ENCODE measurements at places on chromosomes 7 and 10.

GRCh38 chr10:89494575-89494974 is 40.8 kb downstream of the SLC16A12 start:
- DNase-seq, result no peak

- DNase-seq, result no peak
Measured at GRCh38 chr10:121559326-121560026, 38.8 kb downstream of the FGFR2 start.

GRCh38 chr10:80203835-80204676 is 1.3 kb downstream of the ANXA11 start:
- no peak for DNase-seq

DNA sequence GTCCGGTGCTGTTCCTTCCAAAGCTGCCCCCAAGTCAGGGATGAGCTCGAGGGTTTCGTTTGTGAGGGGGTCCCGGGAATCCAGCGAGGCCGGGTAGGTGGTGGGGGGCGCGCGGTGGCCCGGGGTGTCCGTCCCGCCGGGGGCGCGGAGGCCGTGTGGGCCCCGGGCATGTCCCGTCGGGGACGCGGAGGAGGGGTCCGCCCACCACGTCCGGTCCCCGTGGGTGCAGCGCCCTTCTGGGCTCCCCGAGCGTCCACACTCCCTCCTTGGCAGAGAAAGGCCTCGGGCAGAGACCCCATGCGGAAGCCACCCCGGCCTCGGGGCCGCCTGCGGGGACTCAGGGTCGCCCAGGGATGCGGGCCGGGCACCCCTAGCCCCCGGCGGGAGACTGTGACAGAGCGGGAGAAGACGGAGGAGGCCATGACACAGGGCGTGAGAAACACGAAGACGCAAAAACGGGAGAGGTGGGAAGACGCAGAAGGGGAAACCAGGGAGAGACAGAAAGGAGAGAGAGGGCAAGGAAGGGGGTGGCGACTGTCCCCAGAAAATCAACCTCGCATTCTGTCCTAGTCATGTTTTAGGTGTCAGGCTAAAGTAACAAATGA is 640 bp upstream of the ZNF425 start:
- DNase-seq, result peak; percentile 23

DNA sequence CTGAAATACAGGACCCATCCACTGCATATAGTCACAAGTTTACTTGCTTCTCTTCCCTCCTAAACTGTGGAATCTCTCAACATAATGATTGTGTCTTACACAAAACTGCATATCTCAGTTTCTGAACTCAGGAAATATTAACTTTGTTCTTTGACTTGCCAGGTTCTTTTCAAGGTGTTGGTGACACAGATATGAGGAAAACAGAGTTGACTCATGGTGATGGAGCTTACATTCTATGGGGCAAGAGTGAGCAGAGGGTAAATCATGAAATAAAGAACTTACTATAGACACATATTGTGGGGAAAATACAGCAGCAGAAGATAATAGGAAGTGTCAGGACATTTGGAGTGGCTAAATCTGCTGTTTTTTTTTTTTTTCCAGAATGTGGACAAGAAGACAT is 72.5 kb upstream of the IGFBP3 start:
- no peak for DNase-seq

DNA sequence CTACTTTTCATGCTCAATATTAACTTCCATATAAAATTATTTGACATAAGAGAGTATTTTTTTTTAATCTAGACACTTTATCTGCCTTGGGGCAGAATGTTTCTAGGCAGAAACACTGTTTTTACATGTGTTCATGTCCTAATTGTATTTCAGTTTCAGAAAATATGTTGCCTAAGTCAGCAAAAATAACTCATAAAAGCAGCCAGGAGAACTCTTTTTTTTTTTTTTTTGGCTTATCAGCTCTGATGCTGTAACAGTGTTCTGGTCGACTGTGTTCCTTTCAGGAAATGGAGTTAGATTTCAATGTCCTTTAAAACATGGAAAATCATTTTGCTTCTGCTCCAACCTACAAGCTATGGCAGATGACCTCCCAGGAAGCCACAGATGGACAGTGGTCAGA is 63.2 kb upstream of the OPALIN start:
- no peak for DNase-seq

GRCh38 chr10:22686347-22686746 is 28.0 kb downstream of the PIP4K2A start:
- no peak for DNase-seq

- DNase-seq, result peak; percentile 66
Measured at GRCh38 chr7:111735661-111736551, 173.6 kb upstream of the IMMP2L start.

Data from NCI-H1105 (cell line).